ENCODE measurements at places on chromosomes 5 and 9.
A peak's percentile ranks its signal among the peaks of the same experiment; 100 is the strongest.

- no peak for DNase-seq
Measured at GRCh38 chr5:36422952-36423351, 121.2 kb upstream of the RANBP3L start.

- DNase-seq: peak; percentile 65
Measured at GRCh38 chr9:37952731-37953130, 48.8 kb upstream of the SLC25A51 start.

DNA sequence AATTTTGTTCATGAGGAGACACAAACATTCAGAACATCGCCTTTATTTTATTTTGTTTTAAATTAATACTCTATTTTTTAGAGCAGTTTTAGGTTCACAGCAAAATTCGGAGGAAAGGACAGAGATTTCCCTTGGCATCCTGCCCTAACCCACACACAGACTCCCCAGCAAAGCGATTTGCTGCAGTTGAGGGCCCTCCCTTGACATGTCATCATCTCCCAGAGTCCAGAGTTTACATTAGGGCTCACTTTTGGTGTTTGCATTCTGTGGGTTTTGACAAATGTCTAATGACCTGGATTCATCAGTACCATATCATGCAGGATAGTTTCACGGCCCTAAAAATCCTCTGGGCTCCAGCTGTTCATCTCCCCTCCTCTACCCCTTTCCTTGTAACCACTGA, 33.6 kb upstream of the COL5A1 start:
- no peak for DNase-seq

GRCh38 chr5:149423049-149423793, 44.1 kb upstream of the IL17B start:
- no peak for DNase-seq
